GM23248 (cell line): ENCODE measurements at places on chromosomes 7 and 10. TPM values are rescaled to one million over a fixed set of nuclear protein-coding genes. Genes with fewer than 3 reads are reported as not detected.
A peak's percentile ranks its signal among the peaks of the same experiment; 100 is the strongest.

Gene PALD1
- total RNA-seq: not detected in 2 replicates

- H3K4me3 ChIP-seq: no peak overlapping the region
- H3K36me3 ChIP-seq: 0 out of 2 replicates have a peak, but pooled peaks cover 7% of the 10 kb centered on the region
- no peak overlapping the region for H3K27ac ChIP-seq
- no peak for DNase-seq
Measured at GRCh38 chr7:77752016-77752415, 46.2 kb downstream of the TMEM60 start.

DNA sequence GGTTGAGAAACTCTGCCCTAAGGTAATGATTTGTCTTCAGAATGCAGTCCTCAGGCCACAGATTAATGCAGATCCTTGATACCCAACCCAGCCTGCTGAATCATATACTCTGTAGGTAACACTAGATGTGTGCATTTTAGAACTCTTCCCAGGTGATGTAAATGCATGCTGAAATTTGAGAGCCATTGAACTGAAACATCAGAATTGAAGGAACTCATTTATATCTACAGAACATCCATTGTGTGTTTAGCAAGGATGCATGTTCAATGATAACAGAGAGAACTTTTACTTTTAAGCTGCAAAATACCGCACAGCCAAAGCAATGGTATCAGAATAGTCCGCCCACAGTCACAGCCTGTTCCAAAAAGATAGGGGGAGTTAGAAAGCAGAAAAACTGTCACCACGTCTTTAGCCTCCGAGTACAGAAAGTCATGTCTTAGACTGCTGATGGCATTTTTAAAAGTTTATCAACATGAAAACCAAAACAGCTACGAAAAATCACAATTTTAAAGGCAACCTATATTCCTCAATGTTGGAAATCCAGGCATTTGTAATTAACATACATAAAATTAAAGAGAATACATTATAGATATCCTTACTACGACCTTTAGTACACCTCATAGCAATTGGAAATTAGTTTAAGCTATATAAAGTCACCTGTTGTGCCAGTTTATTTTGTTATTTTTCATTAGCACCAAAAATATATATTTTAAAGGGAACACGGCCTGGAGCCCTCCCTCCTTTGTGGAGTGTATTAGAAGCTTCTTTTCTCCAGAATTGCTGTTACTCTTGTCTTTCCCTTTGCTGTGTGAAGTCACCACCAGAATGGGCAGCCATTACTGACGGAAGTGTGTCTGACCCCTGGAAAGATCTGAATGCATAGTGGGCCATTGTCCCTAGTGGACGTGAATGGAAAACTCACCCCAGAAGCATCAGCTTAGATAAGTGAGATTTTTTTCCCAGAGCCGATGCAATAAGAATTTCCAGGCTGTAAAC is 65.8 kb upstream of the PRKAR2B start:
- H3K4me3 ChIP-seq: no peak overlapping the region
- no peak for DNase-seq
- H3K4me1 ChIP-seq: no peaks in the 10 kb centered on the region
- no peak overlapping the region for H3K27ac ChIP-seq
- no peaks in the 10 kb centered on the region for H3K36me3 ChIP-seq
- H3K27me3 ChIP-seq: no peaks in the 10 kb centered on the region; the same call in 1 of the 2 replicates

DNA sequence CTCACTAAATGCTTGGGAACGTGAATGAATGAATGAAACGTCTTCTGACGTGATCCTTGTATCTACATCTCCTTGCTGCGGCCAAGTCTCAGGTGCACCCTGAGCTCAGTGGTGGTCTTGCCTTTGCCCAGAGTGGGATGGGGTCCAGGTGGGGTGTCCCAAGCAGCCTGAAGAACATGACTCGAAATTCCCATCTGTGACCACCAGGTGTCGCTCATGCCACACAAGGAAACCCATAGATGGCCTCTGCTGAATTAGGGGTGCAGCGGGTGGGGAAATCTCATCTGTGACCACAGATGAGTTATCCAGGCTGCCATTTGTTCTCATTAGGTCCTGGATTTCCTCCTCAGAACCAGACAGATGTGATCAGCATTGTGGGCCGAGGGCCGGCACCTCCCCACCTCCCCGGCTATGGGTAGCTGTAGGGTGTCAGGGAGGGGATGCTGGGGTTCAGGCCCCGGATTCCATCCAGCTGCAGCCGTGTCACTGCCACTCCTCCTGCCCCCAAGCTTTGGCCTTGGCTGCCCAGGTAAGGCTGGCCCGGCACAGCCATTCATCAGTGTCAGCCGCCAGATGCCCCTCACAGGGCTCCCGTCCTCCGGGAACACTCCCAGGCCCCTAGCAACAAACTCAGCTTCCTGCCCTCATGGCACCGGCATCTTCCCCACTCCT is 21.0 kb upstream of the GNA12 start:
- no peak overlapping the region for H3K27ac ChIP-seq
- peak; percentile 61 for DNase-seq
- no peaks in the 10 kb centered on the region for H3K27me3 ChIP-seq

DNA sequence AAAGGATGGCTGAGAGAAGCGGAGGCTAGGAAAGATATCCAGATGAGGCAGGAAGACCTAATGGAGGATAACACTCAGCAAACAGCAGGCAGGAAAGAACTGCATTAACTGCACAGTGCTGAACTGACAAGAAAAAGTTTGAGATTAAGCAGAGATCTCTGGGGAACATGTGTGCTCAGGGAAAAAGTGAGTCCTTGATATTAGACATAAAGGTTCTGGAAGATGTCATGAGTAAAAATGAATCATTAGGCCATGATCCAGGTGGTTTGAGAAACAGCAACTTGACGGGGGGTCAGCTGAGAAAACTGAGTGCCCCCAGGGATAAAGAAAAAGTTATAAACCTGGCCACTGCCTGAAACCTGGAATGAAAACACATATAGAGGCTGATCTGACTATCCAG is 27.3 kb upstream of the ANK3 start:
- H3K4me3 ChIP-seq: no peak overlapping the region
- DNase-seq: peak; percentile 34
- H3K27ac ChIP-seq: no peak overlapping the region
- H3K27me3 ChIP-seq: no peaks in the 10 kb centered on the region
- H3K4me1 ChIP-seq: peaks cover 27% of the 10 kb centered on the region

DNA sequence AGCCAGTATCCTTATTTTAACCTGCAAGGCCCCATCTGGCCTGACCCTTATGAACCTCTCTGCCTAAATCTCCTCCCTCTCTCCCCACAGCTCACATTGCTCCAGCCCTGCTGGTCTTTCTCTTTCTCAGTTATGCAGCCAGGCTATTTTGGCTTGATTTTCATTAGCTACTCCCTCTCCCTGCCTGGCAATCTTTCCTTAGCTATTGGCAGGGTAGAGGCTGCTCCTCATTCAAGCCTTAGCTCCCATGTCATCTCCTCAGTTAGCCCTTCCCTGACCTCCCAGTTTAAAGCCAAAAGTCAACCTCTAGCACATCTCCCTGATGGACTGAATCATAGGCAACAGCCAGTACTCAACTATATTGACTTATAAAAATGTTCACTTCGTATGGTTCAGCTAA is 214.4 kb upstream of the CELF2 start:
- no peaks in the 10 kb centered on the region for H3K27me3 ChIP-seq
- no peak overlapping the region for H3K27ac ChIP-seq
- no peaks in the 10 kb centered on the region for H3K36me3 ChIP-seq

GRCh38 chr7:12111422-12112405 is 99.4 kb upstream of the TMEM106B start:
- H3K27me3 ChIP-seq: peaks cover 41% of the 10 kb centered on the region; the same call in 1 of the 2 replicates
- H3K4me1 ChIP-seq: no peaks in the 10 kb centered on the region
- no peaks in the 10 kb centered on the region for H3K36me3 ChIP-seq
- DNase-seq: peak; percentile 19
- 0 out of 2 replicates have a peak overlapping the region, but pooled peaks have one; percentile 14 for H3K4me3 ChIP-seq

- H3K4me1 ChIP-seq: no peaks in the 10 kb centered on the region
- no peak overlapping the region for H3K4me3 ChIP-seq
- H3K27me3 ChIP-seq: peaks cover 58% of the 10 kb centered on the region
- no peak for DNase-seq
- H3K36me3 ChIP-seq: no peaks in the 10 kb centered on the region
- no peak overlapping the region for H3K27ac ChIP-seq
Measured at GRCh38 chr7:142345811-142346210, 88.0 kb upstream of the PRSS58 start.

Gene MET
- 62.3 and 68.8 TPM in 2 replicates for total RNA-seq

- no peaks in the 10 kb centered on the region for H3K27me3 ChIP-seq
- no peaks in the 10 kb centered on the region for H3K4me1 ChIP-seq
- no peak overlapping the region for H3K4me3 ChIP-seq
- no peaks in the 10 kb centered on the region for H3K36me3 ChIP-seq
- DNase-seq: peak; percentile 87
Measured at GRCh38 chr7:19982841-19983835, 209.7 kb upstream of the TMEM196 start.

GRCh38 chr7:120180221-120180620 is 92.8 kb upstream of the KCND2 start:
- no peaks in the 10 kb centered on the region for H3K27me3 ChIP-seq
- H3K4me1 ChIP-seq: peaks cover 3% of the 10 kb centered on the region; the same call in 1 of the 2 replicates
- H3K36me3 ChIP-seq: no peaks in the 10 kb centered on the region
- no peak overlapping the region for H3K4me3 ChIP-seq
- DNase-seq: peak; percentile 28

Gene GPER1
- 3.4 and 6.7 TPM in 2 replicates for total RNA-seq

Gene SPDYE5
- total RNA-seq: not detected in 2 replicates

- H3K36me3 ChIP-seq: no peaks in the 10 kb centered on the region
- peak overlapping the region; percentile 14 for H3K4me3 ChIP-seq
- peak; percentile 73 for DNase-seq
- peak overlapping the region; percentile 60 for H3K27ac ChIP-seq
- no peaks in the 10 kb centered on the region for H3K27me3 ChIP-seq
- H3K4me1 ChIP-seq: peaks cover 41% of the 10 kb centered on the region
Measured at GRCh38 chr10:58930500-58930899, 245.9 kb upstream of the PHYHIPL start.

Gene BAIAP2L1
- 4.2 and 5.9 TPM in 2 replicates for total RNA-seq
